ENCODE measurements at places on chromosomes 12 and 14.
A peak's percentile ranks its signal among the peaks of the same experiment; 100 is the strongest.

DNA sequence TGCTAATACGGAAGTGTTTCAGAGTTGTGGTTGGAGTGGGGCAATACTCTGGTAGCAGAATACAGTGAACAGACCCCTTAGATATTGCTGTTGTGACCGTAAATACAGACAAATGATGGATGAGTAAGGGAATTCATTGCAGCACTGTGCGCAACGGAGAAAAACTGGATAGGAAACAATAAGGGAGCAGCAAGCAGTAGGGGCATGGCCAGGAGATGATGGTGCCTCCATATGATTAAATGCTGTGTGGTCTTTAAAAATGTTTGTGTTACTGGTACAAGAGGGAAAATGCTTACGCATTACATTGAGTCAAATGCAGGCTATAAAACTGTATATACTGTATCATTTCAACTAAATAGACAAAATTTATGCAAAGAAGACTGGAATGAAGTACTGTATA lies 61.6 kb downstream of the EML1 start:
- DNase-seq = no peak

GRCh38 chr14:28807518-28807917 lies 40.9 kb downstream of the FOXG1 start:
- DNase-seq = no peak

- DNase-seq = no peak
Observed at GRCh38 chr12:88925454-88925853, 345.2 kb upstream of the KITLG start.

- no peak for DNase-seq
Observed at GRCh38 chr12:30514666-30515065, 181.0 kb downstream of the IPO8 start.

GRCh38 chr12:25859976-25860375 lies 98.5 kb upstream of the RASSF8 start:
- no peak for DNase-seq

- no peak for DNase-seq
Observed at GRCh38 chr12:24777359-24777758, 171.5 kb downstream of the BCAT1 start.

GRCh38 chr14:104184911-104185499 lies 46.6 kb downstream of the KIF26A start:
- DNase-seq = no peak

DNA sequence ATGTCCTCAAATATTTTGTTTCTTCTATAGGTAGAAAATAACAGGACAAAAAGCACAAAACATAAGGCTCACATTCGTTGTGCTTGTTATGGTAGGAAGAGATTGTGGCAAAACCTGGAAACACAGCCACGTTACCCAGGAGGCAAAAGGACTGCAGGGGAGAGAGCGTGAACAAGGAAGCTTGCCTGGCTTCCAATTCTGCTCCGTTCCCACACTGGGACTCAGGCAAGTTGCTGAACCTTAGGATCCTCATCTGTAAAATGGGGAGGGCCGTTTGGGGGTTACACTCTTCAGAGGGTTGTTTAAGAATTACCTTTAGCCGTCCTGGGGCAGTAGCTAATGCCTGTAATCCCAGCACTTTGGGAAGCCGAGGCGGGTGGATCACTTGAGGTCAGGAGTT lies 205.3 kb downstream of the SSPN start:
- no peak for DNase-seq

DNA sequence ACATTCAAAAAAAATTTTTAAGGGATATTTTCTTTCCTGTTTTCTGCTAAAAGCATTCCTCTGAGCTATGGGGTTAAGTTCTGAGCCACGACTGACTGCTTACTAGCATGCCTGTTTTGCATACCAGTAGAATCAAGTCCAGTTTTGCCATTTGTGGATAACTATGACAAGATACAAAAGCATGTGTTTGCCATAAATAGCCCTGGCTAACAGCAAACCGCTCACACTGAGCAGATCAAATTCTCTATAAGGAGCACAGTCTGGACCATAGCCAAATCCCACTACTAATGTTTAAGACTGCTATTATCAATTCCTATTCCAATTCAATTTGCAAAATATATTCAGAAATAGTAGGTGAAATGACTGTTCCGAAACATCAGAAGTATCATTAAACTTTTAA lies 3.2 kb downstream of the CFL2 start:
- no peak for DNase-seq

DNA sequence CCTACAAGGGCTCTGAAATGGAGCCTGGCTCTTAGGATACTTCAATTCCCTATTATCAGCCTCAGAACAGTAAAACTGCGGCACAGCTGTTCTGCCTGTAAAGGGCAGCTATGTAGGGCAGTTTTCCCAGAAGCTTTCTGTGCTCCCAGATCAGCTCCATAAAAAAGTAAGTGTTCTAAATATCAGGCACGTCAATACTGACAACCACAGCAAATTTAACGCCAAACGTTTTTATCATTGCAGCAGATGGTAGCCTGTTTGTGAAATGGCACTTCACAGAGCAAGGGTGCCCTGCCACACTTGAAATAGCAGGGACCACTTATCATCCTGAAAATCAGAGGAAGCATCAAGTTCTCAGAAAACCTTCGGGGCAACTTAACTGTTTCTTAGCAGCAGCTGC lies 54.8 kb upstream of the PTHLH start:
- DNase-seq = no peak

- no peak for DNase-seq
Observed at GRCh38 chr12:91256411-91256810, 73.8 kb upstream of the DCN start.

DNA sequence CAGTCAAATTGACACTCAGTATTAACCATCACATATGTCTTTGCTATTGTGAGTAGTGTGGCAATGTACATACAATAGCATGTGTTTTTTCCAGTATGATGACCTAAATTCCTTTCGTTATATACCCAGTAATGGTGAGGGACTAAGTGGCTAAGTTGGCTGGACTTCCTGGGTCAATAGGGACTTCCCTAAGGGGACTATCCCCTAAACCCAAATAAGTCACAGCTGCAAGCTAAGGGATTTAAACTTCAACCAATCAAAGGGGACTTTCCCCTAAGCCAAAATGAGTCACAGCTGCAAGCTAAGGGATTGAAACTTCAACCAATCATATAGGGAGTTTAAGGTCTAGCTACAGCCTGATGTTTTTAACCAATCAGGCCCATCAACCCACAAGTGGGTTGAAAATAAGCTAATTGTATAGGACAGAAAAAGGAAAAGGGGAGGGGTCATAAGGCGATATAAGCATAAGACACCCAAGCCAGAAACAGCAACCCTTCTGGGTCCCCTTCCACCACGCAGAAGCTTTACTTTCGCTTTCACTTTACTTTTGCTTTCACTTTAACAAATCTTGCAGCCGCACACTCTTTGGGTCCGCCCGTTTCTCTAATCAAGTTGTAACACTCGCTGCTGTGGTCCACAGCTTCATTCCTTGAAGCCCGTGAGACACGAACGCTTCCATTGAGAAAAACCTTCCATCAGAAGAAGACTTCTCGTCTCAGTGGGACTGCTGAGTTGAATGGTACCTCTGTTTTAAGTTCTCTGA lies 404.4 kb downstream of the FLRT2 start:
- DNase-seq = peak; percentile 19

- no peak for DNase-seq
Observed at GRCh38 chr12:114864837-114865551, 181.0 kb upstream of the TBX3 start.

- no peak for DNase-seq
Observed at GRCh38 chr12:131047789-131048610, 94.3 kb downstream of the ADGRD1 start.

DNA sequence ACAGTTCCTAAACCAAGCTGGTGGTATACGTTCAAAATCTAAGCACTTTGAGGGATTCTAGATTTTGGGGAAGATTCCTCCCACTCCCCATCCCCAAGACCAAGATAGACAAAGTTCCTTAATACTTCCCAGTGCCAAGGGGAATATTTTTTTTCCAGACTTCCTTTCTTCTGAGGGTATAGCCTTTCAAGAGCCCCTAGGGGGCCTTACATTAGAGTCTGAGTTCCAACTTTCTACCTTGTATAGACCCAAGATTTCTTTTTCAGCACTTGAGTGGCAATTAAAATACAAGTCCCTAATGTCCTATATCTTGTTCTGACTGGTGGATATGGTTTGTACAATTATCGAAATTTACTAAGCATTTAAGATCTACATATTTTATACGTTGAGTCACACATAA lies 28.7 kb upstream of the SOS2 start:
- DNase-seq = no peak

DNA sequence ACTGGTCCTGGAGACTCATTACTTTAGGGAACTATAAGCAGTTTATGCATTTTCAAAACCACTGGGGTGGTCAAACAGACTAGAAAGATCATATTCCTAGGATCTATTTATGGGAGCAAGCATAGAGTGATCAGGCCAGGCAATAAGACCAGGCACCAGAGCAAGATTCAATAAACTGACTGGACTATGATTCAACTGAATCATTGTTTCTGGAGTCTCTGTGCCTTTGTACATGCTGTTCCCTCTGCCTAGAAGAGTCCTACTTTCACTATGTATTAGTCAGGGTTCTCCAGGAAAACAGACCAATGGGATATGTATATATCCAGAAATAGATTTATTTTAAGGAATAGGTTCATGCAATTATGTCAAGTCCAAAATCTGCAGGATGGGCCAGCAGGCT lies 55.5 kb downstream of the EMP1 start:
- DNase-seq = no peak

GRCh38 chr12:113684053-113684907 lies 212.6 kb upstream of the LHX5 start:
- DNase-seq = no peak

GRCh38 chr14:71668186-71668912 lies 263.9 kb upstream of the RGS6 start:
- DNase-seq = no peak

DNA sequence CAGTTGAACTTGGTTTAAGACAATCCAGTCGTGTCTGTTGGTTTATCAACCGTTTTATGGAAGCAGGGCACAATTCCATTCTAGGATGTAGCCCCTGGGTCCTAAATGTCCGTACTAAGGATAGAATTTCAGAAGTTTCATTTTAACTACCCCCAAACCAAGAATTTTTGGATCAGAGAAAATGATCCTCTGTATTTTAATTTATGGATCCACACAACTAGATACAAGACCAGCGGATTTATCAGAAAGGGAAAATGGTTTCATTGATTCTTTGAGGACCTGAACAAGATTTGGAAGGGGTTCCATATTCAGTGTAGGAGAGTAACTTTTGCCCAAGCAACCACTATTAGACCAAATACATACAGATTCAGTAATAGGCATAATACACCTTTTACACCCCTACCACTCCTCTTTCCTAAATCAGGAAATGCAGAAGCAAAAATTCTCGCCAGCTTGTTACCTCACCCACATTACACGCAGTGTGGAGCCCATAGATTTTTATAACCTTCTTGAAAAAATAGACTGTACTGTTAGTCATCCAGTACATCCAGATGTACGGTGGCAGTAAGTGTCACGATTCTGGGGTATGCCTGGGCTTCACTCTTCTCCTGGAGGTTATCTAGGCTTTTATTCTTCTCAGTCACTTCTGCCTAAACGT lies 1.4 kb upstream of the FBXL14 start:
- no peak for DNase-seq

DNA sequence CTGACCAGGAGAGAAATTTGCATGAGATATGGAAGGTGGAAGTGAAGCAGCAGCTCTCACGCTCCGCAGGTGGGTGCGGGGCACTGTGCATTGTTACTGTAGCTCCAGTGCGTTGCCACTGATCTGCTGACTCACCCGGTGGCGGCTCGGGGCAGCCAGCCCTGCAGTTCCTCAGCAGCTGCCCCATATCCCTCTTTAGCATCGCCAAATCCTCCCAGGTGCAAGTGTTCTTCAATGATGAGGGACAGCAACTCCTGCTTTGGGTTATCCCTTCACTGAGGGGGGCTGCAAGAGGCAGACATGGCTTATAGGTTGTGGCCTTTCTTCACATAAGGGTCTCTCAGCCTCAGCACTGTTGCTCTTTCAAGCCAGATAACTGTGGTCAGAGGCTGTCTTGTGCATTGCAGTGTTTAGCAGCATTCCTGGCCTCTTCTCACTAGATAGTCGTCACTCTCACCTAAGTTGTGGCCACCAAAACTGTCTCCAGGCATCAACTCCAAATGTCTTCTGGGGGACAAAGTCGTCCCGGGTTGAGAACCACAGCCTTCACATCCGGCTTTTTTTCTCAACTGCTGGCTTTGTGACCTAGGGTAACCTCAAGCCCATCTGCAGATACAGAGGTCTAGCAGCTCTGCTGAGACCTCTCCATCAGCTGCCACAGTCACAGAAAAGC lies 180.8 kb downstream of the EFCAB11 start:
- DNase-seq = peak; percentile 25

GRCh38 chr12:16612647-16613046 lies 6.7 kb upstream of the LMO3 start:
- no peak for DNase-seq

DNA sequence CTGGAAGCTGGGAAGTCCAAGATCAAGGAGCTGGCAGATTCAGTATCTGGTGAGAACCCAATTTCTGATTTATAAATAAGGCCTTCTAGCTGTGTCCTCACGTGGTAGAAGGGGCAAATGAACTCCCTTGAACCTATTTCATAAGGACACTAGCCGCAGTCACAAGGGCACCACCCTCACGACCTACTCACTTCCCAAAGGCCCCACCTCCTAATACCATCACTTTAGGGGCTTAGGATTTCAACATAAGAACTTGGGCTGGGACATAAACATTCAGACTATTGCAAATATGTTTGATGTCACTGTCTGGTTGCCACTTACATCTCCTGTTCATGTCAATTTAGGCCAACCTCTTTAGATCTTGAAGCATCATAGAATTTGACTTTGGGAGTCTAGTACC lies 10.8 kb upstream of the CNIH1 start:
- DNase-seq = no peak

DNA sequence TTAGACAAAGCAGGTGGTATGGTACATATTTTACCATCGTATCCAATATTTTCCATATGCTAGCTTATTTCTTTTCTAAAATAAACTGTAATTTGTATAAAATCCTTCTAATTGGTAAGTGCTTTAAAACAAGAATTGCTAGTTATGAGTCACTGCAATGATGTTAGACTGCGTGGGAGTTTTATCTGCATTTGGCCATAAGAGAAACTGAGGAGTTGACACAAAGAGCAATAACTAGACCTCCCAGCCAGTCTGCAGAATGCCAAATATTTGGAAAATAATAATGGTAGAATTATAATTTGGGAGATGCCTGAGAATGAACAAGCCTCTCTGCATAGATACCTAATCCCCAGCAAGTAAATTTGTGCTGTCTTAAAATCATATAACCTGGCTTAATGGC lies 61.7 kb upstream of the PTPRR start:
- no peak for DNase-seq

- no peak for DNase-seq
Observed at GRCh38 chr12:118271183-118271582, 101.5 kb downstream of the TAOK3 start.

GRCh38 chr12:121933522-121934308 lies 15.3 kb downstream of the CFAP251 start:
- DNase-seq = no peak

GRCh38 chr14:64857979-64858744 lies 21.5 kb downstream of the SPTB start:
- DNase-seq = no peak

All from activated naive CD4-positive, alpha-beta T cell (primary cell).